ENCODE measurements at places on chromosomes 2 and 18.

GRCh38 chr18:39359636-39360035, 1794.0 kb upstream of the CELF4 start:
- no peak for DNase-seq

GRCh38 chr2:72716601-72717000, 109.2 kb downstream of the EXOC6B start:
- no peak for DNase-seq

DNA sequence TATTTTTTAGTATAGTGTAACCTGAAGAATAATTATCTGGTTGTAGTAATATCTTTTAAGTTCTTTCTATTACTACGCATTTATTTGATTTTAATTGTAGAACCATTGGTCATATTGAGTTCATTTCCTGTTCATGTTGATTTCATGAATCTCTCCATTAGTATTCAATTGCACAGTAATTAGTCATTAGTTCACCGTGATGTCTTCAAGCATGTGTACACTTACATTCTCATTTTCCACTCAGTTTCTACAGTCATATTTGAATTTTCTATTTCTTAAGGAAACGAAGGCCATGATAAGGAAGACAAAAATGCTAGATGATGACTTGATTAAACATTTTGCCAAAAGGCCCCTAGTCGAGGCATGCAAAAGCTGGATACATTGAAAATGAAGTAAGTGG, 333.7 kb upstream of the FANCL start:
- DNase-seq, result no peak

DNA sequence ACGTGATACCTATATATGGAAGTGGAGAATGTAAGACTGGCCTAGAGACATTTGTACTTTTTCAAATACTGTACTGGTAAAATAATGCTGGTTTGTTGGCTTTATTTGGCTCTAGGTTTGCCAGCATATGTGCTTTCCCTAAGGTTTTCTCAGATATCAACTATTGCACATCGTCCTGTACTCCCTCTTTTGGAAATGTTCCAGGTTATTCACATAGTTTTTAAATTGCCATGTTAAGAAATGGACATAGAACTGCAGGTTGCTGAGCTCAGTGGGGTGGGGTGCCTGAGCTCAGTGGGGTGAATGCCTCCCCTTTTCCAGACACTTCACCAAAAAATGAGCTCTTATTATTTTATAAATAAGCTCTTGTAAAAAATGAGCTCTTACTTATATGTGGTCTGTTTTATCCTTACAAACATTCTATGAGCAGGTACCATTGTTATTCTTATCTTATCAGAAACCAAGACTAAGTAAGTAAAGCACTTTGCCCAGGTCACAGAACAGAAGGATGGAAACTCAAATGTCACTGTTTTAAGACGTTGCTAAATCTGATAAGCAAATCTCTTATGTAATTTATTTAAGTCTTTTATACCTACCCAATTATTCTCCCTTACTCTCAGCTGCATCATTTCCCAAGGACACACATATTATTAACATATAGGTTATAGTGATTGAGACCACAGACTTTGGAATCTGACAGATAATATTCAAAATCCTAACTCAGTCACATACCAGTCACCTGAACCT, 99.0 kb downstream of the CPS1 start:
- DNase-seq, result no peak

- DNase-seq, result no peak
These were observed 368.0 kb upstream of the MYT1L start for GRCh38 chr2:2699121-2699505.

- no peak for DNase-seq
These were observed 408.3 kb downstream of the DSC3 start for GRCh38 chr18:30634249-30634648.

DNA sequence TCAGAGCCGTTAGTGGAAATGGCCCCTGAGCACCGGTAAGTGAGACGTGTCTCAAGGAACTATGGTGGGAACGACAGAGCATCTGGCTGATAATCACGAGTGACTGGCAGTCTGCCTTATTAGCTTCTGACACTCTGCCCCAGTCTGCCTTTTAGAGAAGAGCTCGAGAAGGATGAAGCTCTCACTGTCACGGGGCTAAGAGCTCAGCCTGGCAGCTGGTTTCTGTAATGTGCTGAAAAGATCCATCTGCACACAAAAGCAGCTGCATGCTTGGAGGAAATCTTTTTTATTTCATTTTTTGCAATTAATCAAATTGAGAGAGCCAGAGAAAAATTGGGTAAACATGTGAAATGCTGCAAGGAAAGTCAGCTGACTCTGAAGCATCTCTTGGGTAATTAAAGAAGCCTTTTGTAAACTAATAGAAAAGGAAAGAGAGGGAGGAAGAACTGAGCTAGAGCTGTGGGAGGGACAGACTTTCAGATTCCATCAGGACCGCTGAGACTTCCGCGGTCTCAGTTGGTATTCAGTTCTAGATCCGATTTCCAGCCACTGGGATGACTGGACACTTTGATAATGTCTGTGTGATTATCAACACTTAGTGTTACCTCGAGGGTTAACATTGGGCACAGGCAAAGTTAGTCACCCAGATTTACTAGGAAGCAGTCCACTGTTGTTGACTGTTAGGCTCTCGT, 24.4 kb downstream of the MBP start:
- no peak for DNase-seq
